Brain pericyte (primary cell): ENCODE measurements at places on chromosomes 11 and 22.

GRCh38 chr11:105458071-105458470, 151.8 kb upstream of the GRIA4 start:
- DNase-seq = no peak

DNA sequence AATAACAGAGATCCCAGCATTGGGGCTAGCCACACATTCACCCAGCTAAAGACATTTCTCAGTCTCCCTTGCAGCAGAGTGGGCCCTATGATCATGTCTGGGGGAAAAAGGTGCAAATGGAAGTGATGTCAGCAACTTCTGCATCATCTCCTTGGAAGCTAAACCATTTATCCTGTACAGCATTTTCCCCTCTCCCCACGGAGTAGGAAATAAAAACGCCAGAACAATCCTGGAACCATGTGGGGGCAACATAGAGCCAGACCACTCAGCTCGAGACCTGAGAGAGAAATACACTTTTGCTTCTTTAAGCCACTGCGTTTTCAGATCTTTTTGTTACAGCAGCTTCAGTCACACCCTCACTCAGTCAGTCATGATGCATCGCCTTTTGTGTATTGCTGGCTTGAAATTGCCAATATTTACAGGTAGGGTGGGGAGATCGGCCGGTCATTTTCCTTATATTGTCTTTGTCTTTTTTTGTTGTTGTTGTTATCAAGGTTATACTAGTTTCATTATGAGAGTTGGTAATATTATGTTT, 9.1 kb upstream of the RAC2 start:
- DNase-seq = no peak

- DNase-seq = no peak
These were observed 116.4 kb downstream of the BLID start for GRCh38 chr11:121999651-122000050.

GRCh38 chr11:67463186-67463585, 5.9 kb downstream of the TMEM134 start:
- no peak for DNase-seq

DNA sequence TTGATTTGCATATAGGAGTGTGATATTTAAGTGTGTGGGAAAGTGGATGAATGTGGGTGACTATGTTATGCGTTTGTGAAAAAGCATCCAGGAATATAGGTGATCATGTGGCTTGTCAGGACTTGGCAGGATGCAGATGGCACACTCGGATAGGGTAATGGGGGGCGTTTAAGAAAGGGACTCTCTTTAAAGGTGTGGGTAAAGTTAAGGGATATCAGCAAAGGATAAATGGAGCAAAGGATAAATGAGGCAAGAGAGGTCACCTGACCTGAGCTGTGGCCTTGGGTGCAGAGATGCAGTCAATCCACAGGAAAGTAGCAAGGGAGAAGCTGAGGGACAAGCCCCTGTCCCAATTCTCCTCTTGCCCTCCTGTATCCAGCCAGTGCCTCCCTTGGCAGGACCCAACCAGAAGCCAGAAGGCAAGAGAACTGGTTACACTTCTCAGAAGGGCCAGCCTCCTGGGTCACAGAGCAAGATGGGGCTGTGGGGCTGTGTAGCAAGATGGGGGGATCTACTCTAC, 47.5 kb upstream of the GRAMD1B start:
- no peak for DNase-seq
